CD4-positive, alpha-beta memory T cell (primary cell): ENCODE measurements at places on chromosomes 5 and 9. TPM values are rescaled to one million over a fixed set of nuclear protein-coding genes. Genes with fewer than 3 reads are reported as not detected.

The BRD9 gene
- 81.5 TPM for total RNA-seq

GRCh38 chr9:108836781-108837180, 19.0 kb downstream of the ACTL7B start:
- H3K36me3 ChIP-seq = no peaks in the 10 kb centered on the region
- no peaks in the 10 kb centered on the region for H3K27me3 ChIP-seq
- H3K4me3 ChIP-seq = no peak overlapping the region
- DNase-seq = no peak
- H3K4me1 ChIP-seq = no peaks in the 10 kb centered on the region

DNA sequence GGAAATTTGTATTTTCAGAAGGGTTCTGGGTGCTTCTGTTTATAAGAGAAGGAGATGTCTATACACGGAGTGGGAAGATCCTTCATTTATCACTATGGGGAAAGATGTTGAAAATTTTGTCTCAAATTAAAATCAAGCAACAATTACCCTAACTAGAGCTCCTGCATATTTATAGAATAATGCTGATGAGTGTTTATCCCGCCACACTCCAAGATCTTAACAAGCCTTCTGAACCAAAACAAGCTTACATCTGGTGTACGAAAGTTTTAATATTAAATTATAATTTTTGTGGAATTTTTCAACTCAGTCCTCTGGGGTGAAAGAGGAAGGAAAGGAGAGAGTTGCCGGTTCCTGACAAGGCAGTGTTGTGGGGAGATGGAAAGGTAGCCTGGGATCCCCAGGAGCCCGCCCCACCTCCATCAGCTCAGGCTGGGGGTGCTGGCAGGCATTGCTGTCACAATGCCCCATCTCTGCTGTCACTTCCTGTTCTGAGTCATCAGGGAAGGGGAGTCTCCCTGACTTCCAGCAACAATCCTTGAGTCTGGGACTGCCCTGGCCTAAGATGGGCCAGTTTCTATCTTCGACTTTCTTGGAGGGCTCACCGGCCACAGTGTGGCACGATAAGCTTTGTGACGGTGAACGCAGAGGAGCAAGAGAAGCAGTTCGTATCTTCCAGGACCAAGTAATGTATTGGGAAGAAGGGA, 64.5 kb downstream of the ERAP1 start:
- no peak for DNase-seq
- peaks cover 88% of the 10 kb centered on the region for H3K36me3 ChIP-seq
- no peak overlapping the region for H3K4me3 ChIP-seq
- no peak overlapping the region for H3K27ac ChIP-seq

DNA sequence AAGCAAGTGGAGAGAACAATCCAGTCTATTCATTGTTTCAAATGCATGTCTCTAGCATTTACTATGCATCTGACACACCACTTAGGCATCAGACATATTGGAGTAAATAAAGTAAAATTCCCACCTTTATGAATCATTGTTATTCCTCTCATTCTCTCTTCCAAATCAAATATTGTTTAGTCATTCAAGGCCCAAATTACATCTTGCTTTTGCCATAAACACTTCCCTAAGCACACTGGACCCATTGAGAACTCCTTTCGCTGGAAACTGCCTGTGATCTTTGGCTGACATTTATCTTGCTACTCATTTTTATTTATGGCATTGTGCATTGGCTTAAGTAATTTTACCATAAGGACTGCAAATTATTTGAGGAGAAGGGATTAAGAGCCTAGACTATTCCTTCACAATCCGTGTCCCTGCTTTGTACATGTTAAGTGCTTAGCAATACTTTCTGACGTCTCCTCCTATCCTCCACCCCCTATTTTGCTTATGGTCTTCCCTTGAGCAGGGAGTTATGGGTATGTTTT, 7.4 kb downstream of the C5orf46 start:
- H3K4me1 ChIP-seq = no peaks in the 10 kb centered on the region
- no peaks in the 10 kb centered on the region for H3K36me3 ChIP-seq
- no peak overlapping the region for H3K4me3 ChIP-seq
- no peak overlapping the region for H3K27ac ChIP-seq
- DNase-seq = no peak
